T-helper 22 cell (primary cell): ENCODE measurements at places on chromosomes 1 and 21.

GRCh38 chr1:995665-996633, 3.9 kb downstream of the HES4 start:
- no peak for DNase-seq

DNA sequence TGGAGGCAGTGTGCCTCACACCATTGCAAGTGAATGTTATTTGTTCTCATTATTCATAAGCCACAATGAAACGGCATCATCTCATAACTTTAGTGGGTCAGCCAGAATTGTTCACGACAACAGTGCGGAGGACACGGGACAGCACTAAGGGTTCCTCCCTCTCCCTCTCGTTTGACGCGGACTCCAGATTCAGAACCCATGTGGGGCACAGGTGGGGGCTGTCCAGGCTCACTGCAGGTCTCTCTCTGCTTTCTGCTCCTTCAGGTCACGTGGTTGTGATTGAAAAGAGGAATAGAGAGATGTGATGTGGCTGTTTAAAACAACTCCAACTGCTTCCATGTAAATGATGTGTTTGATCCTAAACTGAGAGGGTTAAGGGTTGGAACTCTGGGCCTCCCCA, 13.5 kb downstream of the RUNX1 start:
- no peak for DNase-seq

DNA sequence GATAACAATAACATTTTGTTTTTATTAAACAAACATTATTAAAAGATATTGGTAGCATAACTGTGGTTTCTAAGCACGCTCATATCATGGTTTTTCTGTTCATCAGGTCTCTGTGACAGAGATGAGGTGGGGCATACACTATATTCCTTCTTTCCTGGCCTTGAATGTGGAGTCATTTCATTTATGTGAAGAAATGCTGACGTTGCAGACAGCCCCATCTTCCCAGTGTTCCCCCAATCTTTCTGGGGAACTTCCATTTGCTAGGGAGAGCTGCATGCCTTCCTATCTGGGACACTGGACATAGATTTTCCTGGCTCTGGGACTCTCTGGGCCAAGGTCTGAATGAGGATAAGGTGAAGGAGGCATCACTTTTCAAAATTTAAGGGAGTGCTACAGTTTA, 30.4 kb downstream of the PIGM start:
- no peak for DNase-seq

DNA sequence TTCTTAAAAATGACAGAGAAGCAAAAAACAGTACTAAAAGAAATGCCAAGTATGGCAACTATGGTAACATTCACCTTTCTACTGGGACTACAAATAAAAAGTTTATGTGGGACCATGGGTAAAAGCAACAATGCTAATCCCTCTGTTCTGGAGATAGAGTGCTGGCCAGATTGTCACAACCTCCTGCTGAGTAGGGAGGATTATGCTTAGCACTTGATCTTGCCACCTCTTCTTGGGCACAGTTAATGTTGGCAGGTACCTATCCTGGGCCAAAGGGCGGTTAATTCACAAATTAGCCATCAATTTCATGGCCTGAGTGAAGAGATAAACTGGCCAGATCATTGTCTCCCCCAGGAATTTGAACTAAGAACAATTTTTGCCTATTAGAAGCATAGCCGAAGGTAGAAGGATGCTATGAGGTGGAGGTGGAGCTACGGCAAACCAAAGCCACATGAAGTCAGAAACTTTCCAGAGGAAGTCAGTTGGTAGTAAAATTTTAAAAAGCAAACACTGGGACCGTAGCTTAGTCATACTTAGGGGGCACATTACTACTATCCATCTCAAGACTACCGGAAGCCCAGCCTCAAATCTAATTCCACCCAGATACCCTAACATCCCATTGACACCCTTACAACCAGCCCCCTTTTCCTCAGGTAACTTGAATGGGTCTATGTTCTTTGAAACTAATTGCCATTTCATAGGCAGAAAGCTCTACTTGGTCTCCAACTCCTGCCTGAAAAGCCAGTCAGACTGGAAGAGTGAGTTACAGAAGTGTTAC, 2.7 kb downstream of the SCYL3 start:
- peak; percentile 27 for DNase-seq

- no peak for DNase-seq
Measured at GRCh38 chr1:1596493-1597274, 3.3 kb downstream of the FNDC10 start.

DNA sequence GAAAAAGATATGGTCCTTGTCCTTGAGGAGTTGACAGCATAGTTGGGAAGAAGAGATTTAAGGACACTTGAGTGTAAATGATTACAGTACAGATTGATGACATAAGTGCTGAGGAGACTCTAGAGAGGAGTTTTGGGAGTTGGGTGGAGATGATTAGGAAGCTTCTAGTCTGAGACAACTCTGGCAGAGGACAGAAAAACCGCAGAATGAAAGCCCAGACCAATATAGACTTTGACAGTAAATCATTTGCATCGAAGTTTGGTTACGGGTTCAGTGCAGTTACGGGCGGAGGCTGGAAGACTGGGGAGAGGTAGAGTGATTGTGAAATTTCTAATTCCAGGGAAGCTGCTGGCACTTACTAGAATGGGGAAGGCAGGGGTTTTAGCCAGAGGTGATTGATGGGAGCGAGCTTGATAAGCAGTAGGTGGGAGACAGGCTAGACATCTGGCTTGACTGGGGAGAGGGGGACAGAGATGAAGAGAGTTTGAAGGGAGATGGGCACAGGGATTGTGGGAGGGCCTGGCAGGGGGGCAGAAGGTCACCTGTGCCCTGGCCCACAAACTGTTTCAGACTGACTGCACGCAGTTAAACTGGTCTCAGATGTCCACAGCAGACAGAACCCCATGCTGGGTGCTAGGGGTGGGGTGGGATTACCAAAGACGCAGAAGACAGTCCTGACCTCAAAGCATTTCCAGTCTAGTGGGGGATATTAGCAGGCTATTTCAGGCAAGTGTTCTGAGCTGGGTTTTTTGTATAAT, 20.1 kb downstream of the SH2D2A start:
- DNase-seq: no peak

DNA sequence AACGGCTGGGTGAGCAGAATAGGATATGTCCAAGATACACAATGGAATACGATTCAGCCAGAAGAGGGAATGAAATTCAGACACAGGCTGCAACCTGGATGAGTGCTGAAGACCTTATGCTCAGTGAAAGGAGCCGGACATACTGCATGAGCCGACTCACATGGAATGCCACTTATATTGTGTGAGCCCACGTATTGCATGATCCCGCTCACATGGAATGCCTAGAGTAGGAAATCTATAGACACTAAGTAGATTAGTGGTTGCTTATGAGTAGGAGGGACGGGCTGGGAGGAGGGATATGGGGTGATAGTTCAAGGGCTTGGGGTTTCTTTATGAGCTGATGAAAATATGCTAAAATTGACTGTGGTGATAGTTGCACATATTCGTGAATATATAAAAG, 26.8 kb downstream of the TMPRSS2 start:
- DNase-seq: no peak

GRCh38 chr21:28781602-28782276, 210.9 kb downstream of the LTN1 start:
- DNase-seq: no peak

GRCh38 chr21:38570596-38570995, 72.3 kb upstream of the ERG start:
- no peak for DNase-seq

DNA sequence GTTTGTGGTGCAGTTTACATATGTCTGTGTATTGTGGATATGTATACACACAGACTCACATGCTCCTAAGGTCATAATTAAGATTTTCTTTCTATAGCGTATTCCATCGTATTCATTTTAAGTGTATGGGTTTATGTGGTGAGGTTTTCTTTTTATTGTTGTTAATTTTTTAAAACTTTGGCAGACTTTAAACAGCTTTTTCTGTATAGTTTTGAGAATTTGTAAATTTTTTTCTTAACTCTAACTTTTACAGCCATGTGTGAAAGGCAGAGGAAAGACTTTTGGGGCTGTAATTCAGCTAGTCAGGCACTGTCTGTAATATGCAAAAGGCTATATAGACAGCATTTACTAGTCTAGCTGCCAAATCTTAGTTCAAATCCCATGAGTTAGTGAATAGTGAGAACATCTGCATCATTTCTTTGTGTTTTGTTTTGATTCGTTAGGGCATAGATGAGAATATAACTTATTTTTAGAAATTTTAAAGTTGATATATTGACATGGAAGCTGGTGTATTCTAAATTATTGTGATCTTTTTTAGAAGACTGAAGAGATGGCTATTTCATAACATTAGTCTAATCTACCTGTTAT, 2.3 kb downstream of the MAGI3 start:
- no peak for DNase-seq

DNA sequence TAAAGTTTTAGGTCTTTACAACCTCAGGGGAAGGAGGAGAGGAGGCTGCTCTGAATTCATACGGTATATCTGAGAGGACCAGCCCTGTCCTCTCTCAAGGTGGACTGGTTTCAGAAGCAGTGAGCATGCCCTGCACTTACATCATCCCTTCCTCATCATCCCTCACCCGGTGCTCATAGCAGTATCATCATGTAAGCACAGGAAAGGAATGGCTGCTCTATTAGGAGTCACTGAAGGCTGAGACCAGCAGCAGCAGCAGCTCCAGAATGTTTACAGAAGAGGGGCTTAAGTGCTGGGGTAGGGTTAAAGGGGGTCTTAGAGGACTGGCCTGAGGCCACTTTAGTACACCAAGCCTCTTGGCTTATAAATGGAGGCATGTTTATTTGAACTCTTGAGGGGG, 185.9 kb downstream of the AK5 start:
- no peak for DNase-seq

- DNase-seq: no peak
Measured at GRCh38 chr1:14733048-14733778, 134.7 kb downstream of the KAZN start.

GRCh38 chr1:200281201-200281835, 128.5 kb downstream of the ZNF281 start:
- no peak for DNase-seq

- no peak for DNase-seq
Measured at GRCh38 chr1:18532390-18533170, 51.9 kb downstream of the KLHDC7A start.

- no peak for DNase-seq
Measured at GRCh38 chr1:209038735-209039134, 544.8 kb upstream of the CAMK1G start.

DNA sequence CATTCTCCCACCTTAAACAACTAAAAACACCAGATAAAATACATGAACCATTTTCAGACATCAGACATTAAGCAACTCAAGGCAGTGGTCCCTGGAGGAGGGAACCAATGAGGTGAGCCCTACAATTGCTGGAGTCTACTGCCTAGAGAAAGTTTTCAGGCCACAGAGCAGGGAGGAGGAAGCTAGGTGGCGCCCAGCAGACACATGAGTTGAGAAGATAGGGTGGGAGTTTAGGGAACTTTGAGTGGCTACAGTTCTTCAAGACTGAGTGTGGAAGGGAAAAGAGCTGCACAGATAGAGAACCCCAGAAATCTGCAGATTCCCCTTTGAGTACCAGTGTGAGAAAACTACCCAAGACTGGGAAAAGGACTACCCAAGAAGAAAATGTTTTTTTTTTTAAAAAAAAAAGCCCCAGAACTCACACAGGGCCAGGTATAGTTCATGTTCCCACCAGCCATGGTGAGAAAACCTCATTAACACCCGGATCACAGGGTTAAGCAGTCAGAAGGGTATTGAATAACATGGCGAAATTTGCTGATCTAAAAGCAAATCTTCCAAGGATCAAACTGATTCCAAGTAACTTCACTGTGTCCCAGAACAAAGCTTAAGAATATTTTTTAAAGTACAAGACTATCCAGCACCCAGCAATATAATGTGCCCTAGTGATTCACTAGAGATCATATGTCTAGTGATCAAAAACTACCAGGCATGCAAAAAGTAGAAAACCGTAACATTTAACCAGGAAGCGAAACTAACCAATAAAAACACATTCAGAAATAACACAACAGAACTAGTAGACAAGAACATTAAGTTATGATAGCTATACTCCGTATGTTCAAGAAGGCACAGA, 12.0 kb downstream of the ALDH9A1 start:
- DNase-seq: no peak

- no peak for DNase-seq
Measured at GRCh38 chr1:109399326-109399957, 1.7 kb upstream of the SORT1 start.

GRCh38 chr1:154953611-154954038, 2.3 kb downstream of the PBXIP1 start:
- DNase-seq: no peak

GRCh38 chr1:228457017-228457395, 30.2 kb upstream of the RNF187 start:
- DNase-seq: no peak

DNA sequence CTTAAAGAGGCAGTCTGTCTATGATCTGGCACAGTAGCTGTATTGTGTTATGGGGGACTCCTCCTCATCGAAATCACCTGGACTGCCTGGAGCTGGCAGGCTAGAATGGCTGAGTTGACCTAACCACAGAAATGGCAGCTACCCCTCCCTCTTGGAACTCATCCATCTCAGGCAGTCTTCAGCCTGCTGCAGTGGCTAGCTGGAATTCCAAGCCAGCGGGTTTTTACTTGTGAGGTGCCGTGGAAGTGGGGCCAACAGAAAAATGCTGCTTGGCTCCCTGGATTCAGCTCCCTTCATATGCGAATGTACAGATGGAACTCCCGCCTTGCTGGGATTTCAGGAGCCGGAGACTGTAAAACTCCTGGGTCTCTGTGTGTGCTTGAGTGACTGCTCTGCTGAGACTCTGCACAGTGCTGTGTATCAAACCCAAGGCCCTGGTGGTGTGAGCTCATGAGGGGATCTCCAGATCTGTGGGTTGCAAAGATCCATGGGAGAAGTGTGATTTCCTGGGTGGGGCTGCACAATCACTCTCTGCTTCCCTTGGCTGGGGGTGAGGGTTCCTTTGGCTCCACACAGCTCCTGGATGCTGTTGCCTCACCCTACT, 316.9 kb downstream of the CTH start:
- no peak for DNase-seq

- DNase-seq: no peak
Measured at GRCh38 chr1:200488375-200489165, 78.7 kb upstream of the ZNF281 start.

DNA sequence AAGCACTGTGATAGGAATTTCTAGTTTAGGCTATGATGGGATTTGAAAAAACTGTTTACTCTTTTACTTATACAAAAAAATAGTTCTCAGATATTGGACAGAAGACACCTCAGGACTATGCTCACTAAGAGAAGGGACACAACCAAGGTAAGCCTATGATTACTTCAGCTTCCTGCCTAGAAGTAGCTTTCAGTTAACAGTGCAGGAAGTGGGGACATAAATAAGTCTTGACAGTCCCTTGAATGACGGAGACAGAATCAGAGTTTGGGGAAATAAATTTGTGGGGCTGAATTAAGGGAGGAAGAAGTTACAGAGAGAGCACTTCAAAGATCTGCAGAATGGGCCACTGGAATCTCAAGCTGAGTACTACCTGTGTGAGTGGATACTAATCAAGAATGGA, 53.8 kb upstream of the OLFM3 start:
- no peak for DNase-seq

GRCh38 chr1:156238248-156238647, 3.7 kb upstream of the BGLAP start:
- no peak for DNase-seq

DNA sequence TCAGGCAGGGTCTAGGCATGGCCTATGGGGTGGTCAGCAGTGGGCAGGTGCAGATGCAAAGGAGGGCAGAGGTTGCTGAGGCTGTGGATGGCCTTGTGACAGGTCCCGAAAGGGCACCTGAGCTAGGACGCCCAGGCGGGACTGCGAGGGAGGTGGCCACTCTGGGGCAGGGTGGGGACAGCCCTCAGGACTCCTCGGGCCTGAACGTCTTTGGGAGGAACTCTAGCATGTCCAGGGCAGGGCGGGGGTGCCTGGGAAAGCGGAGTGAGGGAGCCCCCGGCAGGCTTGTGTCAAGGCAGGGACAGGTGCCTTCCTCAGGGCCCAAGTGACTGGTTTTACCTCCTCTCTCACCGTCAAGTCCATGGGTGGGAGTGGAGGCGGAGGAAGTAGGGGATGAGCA, 125.4 kb upstream of the WNT4 start:
- DNase-seq: no peak
